ENCODE measurements at places on chromosomes 3 and 15. TPM values are rescaled to one million over a fixed set of nuclear protein-coding genes. Genes with fewer than 3 reads are reported as not detected.

GRCh38 chr3:177553579-177553978 lies 356.3 kb upstream of the TBL1XR1 start:
- DNase-seq = no peak

GRCh38 chr15:51702710-51703109 lies 21.4 kb downstream of the SCG3 start:
- DNase-seq = no peak

DNA sequence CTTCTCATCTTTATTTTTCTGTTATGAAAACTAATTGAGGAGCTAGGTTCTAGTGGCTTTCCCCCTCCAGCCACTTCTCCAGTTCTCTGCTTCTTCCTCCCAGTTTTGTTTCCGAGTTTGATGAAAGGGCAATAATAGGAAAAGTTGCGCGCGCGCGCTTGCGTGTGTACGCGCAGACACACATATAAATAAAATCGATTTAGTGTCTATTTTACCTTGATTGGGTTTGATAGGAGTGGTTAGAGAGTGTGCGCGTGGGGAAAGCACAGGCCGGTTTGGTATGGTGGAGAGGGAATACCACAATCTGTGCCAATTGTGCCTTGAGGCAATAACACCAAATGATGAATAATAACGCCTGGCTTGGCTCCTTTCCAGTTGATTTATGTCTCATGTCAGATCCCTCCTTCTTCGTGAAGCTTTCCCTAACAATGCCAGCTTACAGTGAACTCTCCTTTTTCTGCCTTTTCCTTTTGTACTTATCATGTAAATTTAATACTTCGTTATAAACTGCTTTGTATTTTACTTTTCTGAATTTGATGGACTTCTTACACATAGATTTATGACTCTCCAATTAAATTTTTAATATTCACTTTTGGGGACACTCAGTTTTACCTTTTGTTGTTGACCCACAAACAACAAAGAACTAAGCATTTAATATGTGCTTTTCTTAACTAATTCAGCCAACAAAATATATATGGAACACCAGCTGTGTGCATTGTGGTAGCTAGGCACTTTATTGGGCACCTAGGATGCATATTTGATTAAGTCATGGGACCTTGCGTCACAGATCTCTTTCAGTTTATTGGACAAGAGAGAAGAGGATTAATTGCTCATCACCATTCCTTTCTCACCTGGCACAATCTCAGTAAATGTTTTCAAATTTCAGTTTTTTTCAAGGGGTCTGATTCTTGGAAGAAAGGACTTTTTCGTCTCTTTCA lies 1.7 kb downstream of the TIPARP start:
- DNase-seq = peak; percentile 51

- no peak for DNase-seq
These were observed 47.0 kb downstream of the GNB4 start for GRCh38 chr3:179404307-179404706.

DNA sequence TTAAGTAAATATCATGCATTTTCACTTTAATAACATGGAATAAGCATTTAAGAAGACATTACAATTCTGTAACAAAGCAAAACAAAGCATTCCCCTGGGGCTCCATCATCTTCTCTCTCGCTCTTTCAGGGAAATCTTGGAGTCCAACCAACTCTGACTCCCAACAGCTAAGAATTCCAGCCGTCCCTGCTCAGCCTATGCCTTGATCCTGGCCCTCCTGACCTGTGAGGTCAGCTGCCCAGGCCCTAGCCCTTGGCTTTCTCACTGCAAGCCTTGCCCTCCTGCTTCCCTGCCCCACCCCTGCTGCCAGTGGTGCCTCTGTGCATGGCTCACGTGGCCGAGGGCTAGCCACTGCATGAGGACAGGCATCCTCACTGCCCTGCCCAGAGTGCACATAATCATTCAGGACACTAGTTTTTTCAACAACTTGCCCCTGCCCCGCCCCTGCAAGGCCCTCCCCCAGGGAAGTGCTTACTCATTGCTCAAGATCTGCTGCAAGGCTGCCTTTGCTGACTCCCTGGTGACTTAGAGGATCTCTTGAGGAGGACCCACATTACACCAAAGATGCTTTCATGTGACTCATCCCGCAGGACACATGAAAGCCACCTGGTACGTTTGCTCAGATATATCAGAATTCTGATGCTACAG lies 37.6 kb downstream of the MTMR10 start:
- no peak for DNase-seq

- no peak for DNase-seq
These were observed 85.6 kb downstream of the NEDD4 start for GRCh38 chr15:55907797-55908196.

- DNase-seq = no peak
These were observed 6.3 kb upstream of the TFG start for GRCh38 chr3:100702980-100703345.

- no peak for DNase-seq
These were observed 609.8 kb upstream of the BCHE start for GRCh38 chr3:166446986-166447385.

GRCh38 chr15:37246065-37246464 lies 145.7 kb upstream of the MEIS2 start:
- no peak for DNase-seq

DNA sequence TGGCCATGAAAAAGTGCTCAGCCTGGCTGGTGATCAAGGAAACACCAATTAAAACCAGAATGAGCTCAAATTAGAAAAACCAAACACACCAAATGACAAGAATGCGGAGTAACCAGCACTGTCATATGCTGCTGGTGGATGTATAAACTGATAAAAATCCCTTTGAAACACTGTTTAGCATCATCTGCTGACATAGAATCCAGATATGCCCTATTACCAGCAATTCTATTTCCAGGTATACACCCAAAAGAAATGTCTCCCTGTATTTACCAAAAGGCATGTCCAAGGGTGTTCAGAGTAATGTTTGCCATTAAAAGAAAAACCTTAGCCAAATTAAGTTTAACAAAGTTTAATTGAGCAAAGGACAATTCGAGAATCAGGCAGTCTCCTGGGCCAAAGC lies 138.6 kb downstream of the FMN1 start:
- no peak for DNase-seq

GRCh38 chr3:36433511-36433910 lies 53.2 kb downstream of the STAC start:
- DNase-seq = no peak

DNA sequence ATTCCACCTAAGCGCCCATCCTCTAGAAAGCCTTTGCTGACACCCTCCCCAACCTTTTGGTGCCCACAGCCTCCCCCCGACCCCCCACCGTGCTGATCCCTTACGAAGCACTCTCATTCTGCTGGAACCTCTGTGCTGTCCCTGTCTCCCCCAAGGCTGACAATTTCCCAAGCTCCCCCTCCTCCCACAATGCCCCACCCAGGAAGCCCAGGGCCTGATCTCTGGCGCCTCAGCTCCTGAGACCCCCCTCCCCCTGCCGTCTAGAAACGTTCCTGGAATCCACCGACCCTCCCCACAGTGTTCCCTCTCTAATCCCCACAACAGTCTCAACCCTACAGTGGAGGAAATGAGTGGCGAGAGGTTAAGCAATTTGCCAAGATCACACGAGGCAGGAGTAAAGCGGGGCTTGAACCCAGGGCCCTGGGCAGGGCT lies 18.3 kb downstream of the MYL3 start:
- no peak for DNase-seq

GRCh38 chr3:98545940-98546339 lies 14.2 kb downstream of the GPR15 start:
- no peak for DNase-seq

- no peak for DNase-seq
These were observed 63.6 kb upstream of the ARL8B start for GRCh38 chr3:5058471-5058951.

DNA sequence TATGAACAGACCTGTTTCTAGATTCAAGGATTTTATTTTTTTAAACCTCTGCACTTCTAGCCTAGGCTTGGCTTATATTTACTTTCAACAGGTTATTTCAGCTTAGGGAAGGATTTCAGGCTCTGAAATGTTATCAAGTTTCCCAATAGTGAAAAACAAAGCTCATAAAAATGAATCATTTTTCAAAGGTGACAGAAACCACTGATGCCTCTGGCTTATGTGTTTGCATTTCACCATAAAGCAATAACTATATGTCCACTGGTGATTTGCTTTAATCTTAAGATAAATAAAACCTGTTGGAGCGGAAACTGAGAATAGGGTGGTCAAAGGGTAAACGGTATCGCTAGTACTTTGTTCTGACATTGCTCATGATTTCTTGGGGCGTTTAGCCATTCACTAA lies 141.2 kb upstream of the LRIG1 start:
- DNase-seq = no peak

DNA sequence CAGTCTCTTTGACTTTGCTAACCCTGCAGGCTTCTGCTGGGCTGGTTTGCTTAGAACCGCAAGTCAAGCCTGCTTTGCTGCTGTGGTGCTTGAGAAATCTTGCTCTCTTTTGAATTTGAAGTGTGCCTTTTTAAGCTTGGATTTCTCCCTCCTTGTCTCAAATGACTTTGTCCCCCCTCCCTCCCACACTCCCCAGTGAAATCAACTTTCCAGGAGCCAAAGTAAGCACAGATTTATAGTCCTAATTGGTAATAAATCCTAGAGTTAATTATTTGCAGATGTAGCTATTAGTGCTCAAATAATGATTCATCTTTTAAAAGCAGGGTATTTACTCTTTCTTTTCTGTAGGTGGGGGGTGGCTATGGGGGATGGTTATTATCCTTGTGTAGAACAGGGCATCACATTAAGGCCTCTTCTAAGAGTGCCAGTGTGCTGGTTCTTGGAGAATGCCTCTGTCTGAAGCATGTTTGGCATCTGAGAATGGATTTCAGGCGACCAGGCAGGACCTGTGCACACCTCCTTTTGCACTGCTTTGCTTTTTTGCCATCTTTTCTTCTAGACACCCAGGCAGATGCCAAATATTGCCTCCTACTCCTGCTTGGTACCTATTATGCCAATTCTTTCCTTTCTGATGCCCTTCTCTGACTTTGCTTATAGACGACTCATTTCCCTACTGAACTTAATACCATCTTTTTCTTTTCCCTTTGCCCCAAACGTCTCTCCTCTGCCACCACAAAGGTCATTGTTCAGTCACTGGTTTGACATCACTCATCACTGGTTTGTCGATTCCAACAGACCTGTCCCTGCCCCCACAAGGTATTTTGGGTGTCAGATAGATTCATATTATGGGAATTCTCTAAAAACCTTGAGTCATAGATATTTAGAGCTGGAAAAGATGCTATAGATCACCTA lies 50.7 kb downstream of the CLDN11 start:
- DNase-seq = no peak

DNA sequence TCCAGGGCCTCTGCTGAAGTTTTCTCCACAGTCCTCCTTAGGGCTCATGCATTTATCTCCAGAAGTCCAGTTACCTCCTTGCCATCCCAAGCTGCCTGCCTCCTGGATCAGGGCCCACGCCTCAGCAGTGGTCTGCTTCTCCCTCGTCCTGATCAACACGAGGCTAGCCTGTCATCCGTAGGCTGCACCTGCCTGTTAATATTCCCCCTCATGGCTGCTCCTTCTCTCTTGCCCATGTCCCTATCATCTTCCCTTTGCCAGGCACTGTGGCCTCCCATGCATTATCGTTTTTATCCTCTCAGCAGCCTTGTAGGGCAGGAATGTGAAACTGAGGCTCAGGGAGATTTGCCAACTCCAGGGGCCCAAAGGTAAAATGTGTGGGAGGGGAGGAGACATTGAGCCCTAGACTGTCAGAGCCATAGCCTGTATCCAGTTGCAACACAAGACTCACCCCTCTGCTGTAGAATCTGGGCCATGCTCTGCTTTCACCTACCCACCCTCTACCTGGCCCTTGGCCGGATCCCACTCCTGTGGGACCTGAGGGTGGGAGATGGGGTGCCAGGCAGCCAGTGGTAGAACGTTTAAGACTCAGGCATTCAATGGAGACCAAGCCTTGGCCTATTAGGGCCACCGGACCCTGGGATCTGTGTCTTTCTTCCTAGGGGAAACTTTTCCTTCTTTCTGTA lies 4.6 kb downstream of the GRM2 start:
- DNase-seq = no peak

GRCh38 chr3:16550676-16551341 lies 37.3 kb upstream of the RFTN1 start:
- DNase-seq = peak; percentile 42

DNA sequence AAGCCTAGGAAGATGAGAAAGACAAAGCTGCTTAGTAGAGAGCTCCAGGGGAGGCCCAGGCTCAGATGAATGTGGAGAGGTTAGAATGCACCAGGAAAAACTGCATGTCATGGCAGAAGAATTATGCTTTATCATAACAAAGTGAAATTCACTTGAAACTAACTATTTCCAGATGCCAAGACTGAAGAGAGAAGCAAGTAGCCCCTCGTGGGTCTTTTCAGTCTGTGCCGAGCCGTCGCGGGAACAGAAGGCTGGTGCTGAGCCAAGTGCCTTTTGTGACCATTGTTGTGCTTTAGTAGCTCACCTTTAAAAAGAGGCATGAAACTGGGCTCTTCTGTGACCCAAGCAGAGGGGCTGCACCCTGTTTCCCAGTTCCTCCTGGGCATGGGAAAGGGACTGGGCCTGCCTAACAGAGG lies 73.2 kb downstream of the CHDH start:
- DNase-seq = no peak

DNA sequence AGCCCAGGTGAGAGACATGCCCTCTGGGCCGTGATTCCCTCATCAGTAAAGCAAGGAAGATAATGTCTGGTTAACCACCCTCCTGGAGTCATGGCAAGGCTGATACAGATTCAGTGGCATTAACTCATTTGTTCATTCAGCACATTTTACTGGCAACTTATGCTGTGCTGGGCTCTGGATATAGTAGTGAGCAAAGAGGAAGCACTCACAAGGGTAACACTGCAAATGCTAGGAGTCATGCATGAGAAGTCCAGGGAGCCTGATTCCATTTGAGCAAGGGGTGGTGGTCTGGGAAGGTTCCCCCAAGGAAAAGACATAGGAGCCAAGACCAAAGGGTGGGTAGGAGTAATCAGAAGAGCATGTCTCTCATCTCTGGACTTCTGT lies 50.2 kb downstream of the SMAD3 start:
- no peak for DNase-seq

DNA sequence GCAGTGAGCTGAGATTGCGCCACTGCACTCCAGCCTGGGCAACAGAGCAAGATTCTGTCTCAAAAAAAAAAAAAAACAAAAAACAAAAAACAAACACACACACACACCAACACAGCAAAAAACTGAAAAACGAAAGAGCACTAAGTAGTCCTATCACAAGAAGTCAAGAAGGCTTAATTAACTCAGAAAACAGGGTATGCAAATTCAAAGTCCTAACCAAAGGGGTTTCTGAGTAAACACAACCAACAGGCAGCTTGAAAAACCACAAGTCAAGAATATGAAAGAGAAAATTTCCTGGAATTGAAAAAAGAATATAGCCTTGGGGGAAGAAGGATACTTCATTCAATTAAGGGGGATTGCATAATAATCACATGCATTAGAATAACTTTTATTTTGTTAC lies 37.7 kb upstream of the PARP14 start:
- no peak for DNase-seq

Gene HHATL
- total RNA-seq = 0.25 TPM

Gene MEIS2
- 43.3 TPM for total RNA-seq

Gene STAB1
- 114 TPM for total RNA-seq

Gene EDC3
- 39.2 TPM for total RNA-seq

Gene SEMA5B
- 0.28 TPM for total RNA-seq

Gene PODXL2
- 5.3 TPM for total RNA-seq

Gene ALCAM
- 25.0 TPM for total RNA-seq

Gene CYP11A1
- 61.3 TPM for total RNA-seq

Gene GNAT1
- total RNA-seq = not detected

Gene GABRR3
- not detected for total RNA-seq

Gene ISL2
- not detected for total RNA-seq

Gene SEC61A1
- total RNA-seq = 165 TPM
